ENCODE measurements at places on chromosomes 1 and 21. TPM values are rescaled to one million over a fixed set of nuclear protein-coding genes. Genes with fewer than 3 reads are reported as not detected.

DNA sequence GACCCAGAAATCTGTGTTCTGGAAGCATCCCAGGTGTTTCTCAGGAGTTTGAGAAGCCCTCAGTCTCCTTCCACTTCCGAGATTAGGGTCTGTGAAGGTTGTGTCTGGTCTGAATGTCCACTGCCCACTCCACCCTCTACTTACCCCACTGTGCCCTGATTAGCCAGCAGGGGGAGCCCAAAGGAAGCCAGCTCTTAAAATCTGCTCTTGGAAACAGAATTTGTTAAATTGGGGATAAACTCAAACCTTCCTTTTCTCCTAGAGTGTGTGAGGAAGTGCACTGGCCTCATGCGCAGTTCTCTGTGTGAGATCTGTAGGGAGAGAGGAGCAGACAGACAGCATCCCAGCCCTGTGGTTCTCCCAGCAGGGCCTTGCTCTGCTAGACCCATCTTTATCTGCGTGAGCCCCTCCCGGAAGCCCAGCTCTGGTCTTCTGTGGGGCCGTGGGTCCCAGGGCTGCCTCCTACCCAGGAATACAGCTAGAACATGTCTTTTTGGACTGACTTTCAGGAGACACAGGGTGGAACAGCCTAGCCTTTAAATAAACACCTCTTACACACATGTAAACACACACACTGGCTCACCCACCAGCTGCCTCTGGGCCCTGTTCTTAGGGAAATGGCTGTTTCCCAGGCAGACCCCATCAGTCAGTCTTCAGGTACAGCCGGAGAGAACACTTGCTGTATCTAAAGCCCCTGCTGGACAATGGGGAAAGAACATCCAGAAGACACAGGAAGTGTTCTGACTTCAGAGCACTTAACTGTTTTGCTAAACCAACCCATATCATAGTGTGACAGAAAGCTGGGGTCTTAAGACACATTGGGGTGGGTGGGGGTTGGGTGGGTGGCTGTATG lies 52.2 kb downstream of the SMYD2 start:
- DNase-seq: no peak

- DNase-seq: no peak
Observed at GRCh38 chr1:24955161-24955560, 25.1 kb upstream of the RUNX3 start.

DNA sequence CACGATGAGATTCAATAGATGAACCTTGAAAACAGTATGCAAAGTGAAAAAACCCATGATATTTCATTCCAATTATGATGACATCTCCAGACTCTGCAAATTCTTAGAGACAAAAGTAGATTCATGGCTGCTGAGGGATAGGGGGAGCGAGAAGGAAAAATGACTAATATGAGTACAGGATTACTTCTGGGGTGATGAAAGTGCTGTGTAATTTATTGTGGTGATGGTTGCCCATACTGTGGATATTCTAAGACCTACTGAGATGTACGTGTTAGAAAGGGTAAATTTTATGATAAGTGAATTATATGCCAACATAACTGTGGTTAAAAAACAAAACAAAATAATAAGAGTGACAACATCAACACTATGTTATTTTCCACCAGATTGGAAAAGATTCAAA lies 18.9 kb upstream of the RGS7 start:
- DNase-seq: no peak

- no peak for DNase-seq
Observed at GRCh38 chr1:119767486-119767885, 1.2 kb downstream of the HMGCS2 start.

NHLH1 gene
- not detected for total RNA-seq

Data from Peyer's patch (tissue), 4 donors.